ENCODE measurements at places on chromosomes 1 and 21. TPM values are rescaled to one million over a fixed set of nuclear protein-coding genes. Genes with fewer than 3 reads are reported as not detected.

The PLCH2 gene
- 0.44 TPM for polyA plus RNA-seq

The FRRS1 gene
- polyA plus RNA-seq, result 1.2 TPM

The ADCY10 gene
- polyA plus RNA-seq, result 0.44 TPM

The FAM72C gene
- polyA plus RNA-seq, result 3.3 TPM

The CHI3L2 gene
- 0.50 TPM for polyA plus RNA-seq

The CD247 gene
- polyA plus RNA-seq, result 1.6 TPM

The KIF17 gene
- polyA plus RNA-seq, result 1.1 TPM

The FCRL2 gene
- polyA plus RNA-seq, result not detected

The LYPD8 gene
- polyA plus RNA-seq, result not detected

The CADM3 gene
- polyA plus RNA-seq, result 1.3 TPM

The LCE2A gene
- not detected for polyA plus RNA-seq

The TCHHL1 gene
- not detected for polyA plus RNA-seq

The KCNN3 gene
- polyA plus RNA-seq, result 1.1 TPM

The DDR2 gene
- 1.3 TPM for polyA plus RNA-seq

The DPT gene
- not detected for polyA plus RNA-seq

The TNFRSF9 gene
- 0.52 TPM for polyA plus RNA-seq

The ZFP69B gene
- polyA plus RNA-seq, result 3.7 TPM

The ACAP3 gene
- polyA plus RNA-seq, result 63.6 TPM

The AGT gene
- 23.8 TPM for polyA plus RNA-seq

The TMEM52 gene
- polyA plus RNA-seq, result 4.2 TPM

The VAV3 gene
- polyA plus RNA-seq, result 0.75 TPM

The PTGFR gene
- not detected for polyA plus RNA-seq

The MMP23B gene
- 11.3 TPM for polyA plus RNA-seq

The PYGO2 gene
- polyA plus RNA-seq, result 49.2 TPM

The PADI1 gene
- polyA plus RNA-seq, result 4.9 TPM

The MRTO4 gene
- polyA plus RNA-seq, result 29.9 TPM
